ENCODE measurements at places on chromosomes 7 and 10. TPM values are rescaled to one million over a fixed set of nuclear protein-coding genes. Genes with fewer than 3 reads are reported as not detected.

PPP1R9A gene
- 74.3 TPM for total RNA-seq

TLX1 gene
- total RNA-seq = not detected

ECHDC3 gene
- total RNA-seq = 0.88 TPM

STEAP1B gene
- total RNA-seq = 8.6 TPM

C10orf143 gene
- 3.9 TPM for total RNA-seq

OR2A5 gene
- total RNA-seq = not detected
